SIG-M5 (cell line): ENCODE measurements at places on chromosomes 2 and 18.

- no peak for DNase-seq
Observed at GRCh38 chr2:237505188-237505939, 18.3 kb downstream of the MLPH start.

DNA sequence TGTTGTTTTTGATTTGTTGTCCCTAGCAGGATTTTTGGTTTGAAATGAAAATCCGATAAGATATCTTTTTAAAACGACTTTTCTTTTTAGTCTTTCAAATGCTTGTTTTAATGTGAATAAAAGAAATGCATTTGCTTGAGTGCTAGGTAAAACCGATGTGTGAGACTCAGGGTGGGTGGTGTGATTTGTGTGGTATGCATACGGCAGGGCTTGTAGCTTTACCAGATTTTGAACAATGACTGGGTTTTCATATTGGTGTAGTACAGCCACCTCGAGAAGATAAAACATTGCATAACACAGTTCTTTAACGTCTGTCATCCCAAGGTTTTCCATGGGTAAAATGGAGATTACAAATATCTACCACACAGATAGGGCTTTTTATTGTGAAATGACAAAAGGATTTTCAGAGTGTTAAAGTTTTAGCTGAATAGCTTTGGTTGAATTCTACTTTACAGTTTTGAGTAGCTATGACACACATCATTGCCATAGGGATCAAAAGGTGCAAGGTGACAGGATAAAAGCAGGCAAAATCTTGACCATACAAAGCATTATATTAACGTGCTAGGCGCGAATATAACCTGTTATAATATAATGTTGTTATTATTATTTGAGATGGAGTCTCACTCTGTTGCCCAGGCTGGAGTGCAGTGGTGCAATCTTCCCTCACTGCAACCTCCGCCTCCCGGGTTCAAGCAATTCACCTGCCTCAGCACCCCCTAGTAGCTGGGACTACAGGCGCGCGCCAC, 824 bp upstream of the ZNF638 start:
- DNase-seq = no peak

GRCh38 chr2:241990466-241990865, 120.9 kb downstream of the RTP5 start:
- no peak for DNase-seq

- DNase-seq = no peak
Observed at GRCh38 chr2:219060821-219061791, at the start of gene IHH. TSS of gene IHH (minus strand) at chr2:219060921. CDS start at chr2:219060467, 454 bp downstream.

GRCh38 chr2:20698916-20699613, 32.1 kb downstream of the GDF7 start:
- no peak for DNase-seq

- no peak for DNase-seq
Observed at GRCh38 chr2:60608679-60609078, 55.2 kb upstream of the BCL11A start.

GRCh38 chr18:78805840-78806239, 173.8 kb upstream of the SALL3 start:
- peak; percentile 7 for DNase-seq

- no peak for DNase-seq
Observed at GRCh38 chr2:172251231-172251630, 148.5 kb upstream of the DLX2 start.

DNA sequence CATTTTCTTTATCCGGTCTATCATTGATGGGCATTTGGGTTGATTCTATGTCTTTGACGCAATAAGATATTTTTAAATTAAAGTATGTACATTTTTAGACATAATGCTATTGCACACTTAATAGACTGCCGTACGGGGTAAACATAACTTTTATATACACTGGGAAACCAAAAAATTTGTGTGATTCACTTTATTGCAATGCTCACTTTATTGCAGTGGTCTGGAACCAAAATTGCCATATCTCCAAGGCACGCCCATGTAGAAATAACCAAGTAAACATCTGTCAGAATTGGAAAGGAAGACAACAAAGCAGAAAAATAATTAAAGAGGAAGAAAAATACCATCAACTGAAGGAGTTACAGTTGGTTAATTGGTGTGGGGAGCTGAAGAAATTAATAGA, 205.8 kb upstream of the CTAGE1 start:
- DNase-seq = no peak

DNA sequence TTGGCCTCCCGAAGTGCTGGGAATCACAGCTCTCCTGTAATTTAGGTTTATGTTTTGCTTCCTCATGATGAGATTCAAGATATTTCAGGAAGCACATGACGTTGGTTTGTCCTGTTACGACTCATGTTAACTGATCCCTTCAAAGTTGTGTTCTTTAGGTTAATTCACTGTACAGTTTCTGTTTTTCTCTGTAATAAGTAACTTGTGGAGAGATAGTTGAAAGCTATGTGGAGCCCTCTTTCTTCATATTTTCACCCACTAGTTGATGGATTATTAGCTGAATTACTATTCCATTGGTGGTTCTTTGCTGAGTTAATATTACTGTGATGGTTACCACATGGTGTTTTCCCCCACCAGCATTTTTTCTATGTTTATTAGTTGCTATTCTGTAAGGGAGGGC, 18.3 kb upstream of the CHCHD5 start:
- DNase-seq = no peak

DNA sequence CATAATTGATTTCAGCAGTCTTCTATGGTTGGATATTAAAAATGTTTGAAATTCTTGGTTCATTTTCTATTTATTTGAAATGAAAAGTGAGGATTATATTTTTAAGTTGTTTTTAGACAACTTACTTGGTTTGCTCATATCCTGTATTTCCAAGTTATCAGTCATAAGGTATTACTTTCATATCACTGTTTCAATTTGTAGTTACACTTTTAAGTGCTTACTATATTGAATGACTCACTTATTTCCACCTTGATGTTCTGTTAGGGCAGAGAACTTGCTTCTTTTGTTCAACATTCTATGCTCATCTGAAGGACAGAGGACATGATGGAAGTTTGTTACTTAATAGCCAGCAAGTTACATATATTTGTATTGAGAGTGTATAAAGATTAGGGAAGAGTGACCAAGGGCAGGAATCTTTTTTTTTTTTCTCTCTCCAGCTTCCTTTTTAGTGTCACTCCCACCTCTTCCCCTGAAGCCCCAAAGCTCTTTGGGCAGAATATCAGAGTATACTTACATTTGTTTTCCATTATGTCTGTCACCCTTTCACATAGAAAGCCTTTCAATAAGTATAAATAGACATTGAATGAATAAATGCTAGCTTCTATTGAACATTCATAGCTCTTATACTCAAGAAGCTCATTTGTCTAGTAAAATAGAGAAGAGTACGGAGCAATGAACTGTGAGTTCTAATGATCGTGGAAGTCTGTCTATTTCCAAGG, 28.1 kb downstream of the PIK3C3 start:
- no peak for DNase-seq

DNA sequence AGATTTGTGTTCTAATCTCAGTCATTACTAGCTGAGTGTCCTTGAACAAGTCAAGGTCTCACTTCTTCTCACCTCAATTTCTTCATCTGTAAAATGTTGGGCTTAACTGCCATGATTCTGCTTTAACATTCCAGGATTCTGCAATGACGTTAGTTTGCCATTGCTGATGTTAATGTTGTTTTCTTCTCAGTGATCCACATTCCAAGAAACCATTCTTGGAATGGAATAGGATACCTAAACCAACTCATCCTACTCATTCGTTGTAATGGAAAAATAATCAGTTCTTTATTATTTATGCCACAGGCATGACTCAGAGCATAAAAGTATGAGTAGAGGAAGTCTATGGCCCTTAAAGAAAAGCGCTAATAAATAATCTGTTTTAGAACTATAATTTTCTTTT, 140.2 kb upstream of the ETAA1 start:
- DNase-seq = no peak

- no peak for DNase-seq
Observed at GRCh38 chr2:178484245-178485041, 4.2 kb downstream of the PLEKHA3 start.

DNA sequence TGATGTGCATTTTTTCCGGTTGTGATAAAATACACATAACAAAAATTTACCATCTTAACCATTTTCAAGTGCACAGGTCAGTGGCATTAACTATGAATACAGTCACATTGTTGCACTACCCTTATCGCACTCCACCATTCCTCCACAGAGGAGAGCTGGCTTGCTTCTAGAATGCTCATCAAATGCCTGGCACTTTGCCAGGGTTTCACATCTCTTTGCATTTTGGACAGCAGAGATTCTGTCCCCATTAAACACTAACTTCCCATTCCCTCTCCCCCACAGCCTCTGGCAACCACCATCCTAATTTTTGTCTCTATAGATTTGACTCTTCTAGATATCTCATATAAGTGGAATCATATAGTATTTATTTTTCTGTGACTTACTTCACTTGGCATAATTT, 165.0 kb downstream of the ASB1 start:
- no peak for DNase-seq

GRCh38 chr2:111662771-111663470, 221.1 kb downstream of the ANAPC1 start:
- no peak for DNase-seq

DNA sequence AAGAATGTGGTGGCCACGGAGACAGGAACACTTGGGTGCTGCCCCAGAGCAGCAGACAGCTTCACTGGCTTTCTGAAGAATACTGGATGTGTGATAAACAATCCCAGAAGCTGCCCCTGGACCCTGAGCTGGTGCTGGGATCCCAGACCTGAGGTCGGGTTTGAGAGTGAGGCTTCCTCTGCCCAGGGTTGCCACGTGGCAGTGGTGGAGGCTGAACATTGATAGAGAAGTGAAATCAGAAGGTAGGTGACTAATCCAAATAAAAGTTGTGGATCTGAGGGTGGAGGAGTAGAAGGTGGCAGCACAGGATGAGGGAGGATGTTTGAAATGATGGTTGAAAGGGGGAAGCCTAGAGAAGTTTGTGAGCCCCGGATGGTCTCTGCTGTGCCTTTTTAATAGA, 64.0 kb downstream of the FMNL2 start:
- no peak for DNase-seq

DNA sequence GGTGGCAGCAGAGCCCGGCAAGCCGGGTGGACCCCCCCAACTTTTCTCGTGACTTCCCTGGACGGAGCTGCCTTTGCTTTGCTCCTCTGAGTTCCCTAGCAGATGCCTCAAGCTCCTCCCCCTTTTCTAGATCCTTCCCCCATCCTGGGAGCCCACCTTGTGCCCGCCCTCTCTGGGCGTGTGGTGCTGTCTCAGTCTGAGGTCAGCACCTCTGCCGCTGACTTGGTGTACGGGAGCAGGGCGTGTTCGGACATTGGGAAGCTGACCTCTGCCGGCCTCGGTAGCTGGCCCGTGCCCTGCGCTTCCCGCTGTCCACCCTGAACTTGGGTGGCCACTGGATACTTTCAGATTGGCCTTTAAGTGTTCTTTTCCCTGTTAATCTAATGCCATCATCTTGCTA, 19.6 kb upstream of the ESPNL start:
- no peak for DNase-seq

DNA sequence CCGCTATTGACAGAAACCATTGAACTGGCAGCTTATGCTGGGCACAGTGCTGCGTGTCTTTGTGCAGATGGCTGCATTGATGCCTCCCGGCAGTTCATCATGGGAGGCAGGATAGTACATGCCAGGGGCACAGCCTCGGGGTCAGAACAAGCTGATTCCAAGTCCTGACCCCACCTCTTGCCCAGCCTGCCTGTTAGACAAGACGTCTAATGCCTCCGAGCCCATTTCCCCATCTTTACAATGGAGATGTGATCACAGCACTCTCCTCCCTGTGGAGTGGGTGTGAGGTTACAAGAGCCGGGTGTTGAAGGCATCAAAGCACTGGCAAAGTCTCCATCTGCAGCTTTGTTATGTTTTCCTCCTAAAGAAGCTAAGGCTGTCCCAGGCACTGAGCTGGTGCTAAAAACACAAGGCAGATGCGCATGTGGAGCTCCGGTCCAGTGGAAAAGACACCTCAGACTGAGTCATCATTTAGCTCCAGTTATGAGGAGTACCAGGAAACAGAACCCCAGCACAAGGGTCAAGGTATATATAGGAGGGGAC, 125.7 kb upstream of the EPAS1 start:
- no peak for DNase-seq

GRCh38 chr2:25063876-25064660, 22.2 kb downstream of the EFR3B start:
- DNase-seq = no peak

GRCh38 chr18:48811401-48811800, 139.4 kb downstream of the SMAD7 start:
- no peak for DNase-seq

GRCh38 chr18:6729247-6730091, at the start of gene ARHGAP28:
TSS of gene ARHGAP28 (plus strand) at chr18:6729716. CDS start at chr18:6729822, 106 bp downstream.
- no peak for DNase-seq

GRCh38 chr18:49142216-49142615, 191.5 kb upstream of the SMAD7 start:
- no peak for DNase-seq

GRCh38 chr2:1709946-1710560, 34.3 kb downstream of the PXDN start:
- no peak for DNase-seq

GRCh38 chr2:69075486-69075885, 62.5 kb downstream of the ANTXR1 start:
- no peak for DNase-seq

GRCh38 chr2:397521-397920, 109.6 kb upstream of the ALKAL2 start:
- DNase-seq = no peak

DNA sequence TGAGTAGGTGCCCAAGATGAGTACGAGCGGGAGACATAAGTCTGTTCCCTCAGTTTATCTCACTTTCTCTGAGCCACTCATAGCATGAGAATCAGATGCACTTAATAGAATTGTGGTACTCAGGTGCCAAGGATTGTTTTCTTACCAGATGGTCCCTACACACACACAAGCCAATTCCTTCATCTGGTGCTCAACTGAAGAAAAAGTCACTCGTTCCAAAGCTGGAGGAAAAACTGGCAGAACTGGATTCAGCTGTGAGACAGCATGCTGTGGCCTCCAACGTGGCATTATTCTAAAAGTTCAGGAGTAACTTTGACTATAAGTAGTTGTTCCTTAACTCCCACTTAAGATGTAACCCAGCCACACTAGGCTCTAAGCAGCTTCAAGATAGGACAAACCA, 33.4 kb upstream of the ABCA12 start:
- DNase-seq = no peak

- no peak for DNase-seq
Observed at GRCh38 chr18:37598966-37599896, 33.6 kb upstream of the CELF4 start.

GRCh38 chr2:40321822-40322221, 130.1 kb downstream of the SLC8A1 start:
- DNase-seq = no peak
